ENCODE measurements at places on chromosomes 7 and 10. TPM values are rescaled to one million over a fixed set of nuclear protein-coding genes. Genes with fewer than 3 reads are reported as not detected.

Gene COL1A2
- 1,652 TPM for total RNA-seq

Gene GBF1
- total RNA-seq = 31.0 TPM

Gene SUMF2
- total RNA-seq = 107 TPM

Gene OR2A1
- 0.20 TPM for total RNA-seq

Gene LIMK1
- 49.9 TPM for total RNA-seq

Gene FAM171A1
- 3.6 TPM for total RNA-seq

- no peak for DNase-seq
These were observed 228.5 kb upstream of the COBL start for GRCh38 chr7:51545131-51545530.

DNA sequence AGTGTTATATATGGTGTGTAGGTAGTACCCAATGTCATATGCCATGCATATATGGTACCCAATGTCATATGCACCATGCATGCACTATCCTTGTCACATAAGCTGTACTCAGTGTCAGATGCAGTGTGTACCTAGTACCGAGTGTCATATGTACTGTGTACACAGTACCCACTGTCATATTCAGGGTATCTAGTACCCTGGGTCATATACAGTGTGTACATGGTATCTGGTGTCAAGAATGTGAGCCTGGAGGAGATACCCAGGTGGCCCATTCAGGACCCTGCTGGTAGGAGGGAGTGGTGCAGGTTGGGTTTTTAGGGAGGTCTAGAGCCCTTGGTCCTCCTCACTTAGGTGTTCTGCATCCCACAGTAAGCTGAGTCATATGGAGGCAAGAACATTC lies 1.8 kb downstream of the ZMYND11 start:
- peak; percentile 37 for DNase-seq

GRCh38 chr7:100897772-100898454 lies 2.2 kb upstream of the ACHE start:
- DNase-seq = no peak
